ENCODE measurements at places on chromosomes 3 and 15. TPM values are rescaled to one million over a fixed set of nuclear protein-coding genes. Genes with fewer than 3 reads are reported as not detected.

Gene ARPIN
- not detected for total RNA-seq

Gene MKRN3
- total RNA-seq, result 1.0 TPM

Gene ANO10
- 4.9 TPM for total RNA-seq

Gene GNAI2
- 267 TPM for total RNA-seq

- no peaks in the 10 kb centered on the region for H3K27me3 ChIP-seq
- peak; percentile 41 for DNase-seq
- H3K36me3 ChIP-seq, result peaks cover 4% of the 10 kb centered on the region
- peak overlapping the region; percentile 87 for H3K4me3 ChIP-seq
- peak overlapping the region; percentile 95 for H3K27ac ChIP-seq
These were observed 296 bp downstream of the TPRA1 start for GRCh38 chr3:127590282-127590592.

DNA sequence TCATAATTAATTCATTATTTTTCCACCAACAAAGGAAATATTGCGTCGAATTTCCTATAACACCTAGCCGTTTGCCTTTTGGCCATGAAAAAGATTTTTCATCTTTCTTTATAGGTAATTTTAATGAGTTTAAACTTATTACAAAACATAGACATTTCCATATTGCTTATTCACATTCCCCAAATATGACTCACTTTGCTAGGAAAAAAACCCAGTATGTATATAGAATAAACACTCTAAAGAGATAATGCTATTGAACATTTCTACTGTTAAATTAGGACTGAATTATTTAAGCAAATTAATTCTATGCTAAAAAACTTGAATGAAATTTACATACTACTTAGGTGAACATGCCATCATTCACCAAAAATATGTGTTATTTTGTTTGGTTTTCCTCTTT lies 16.2 kb downstream of the ZPLD1 start:
- H3K36me3 ChIP-seq, result no peaks in the 10 kb centered on the region
- H3K4me3 ChIP-seq, result no peak overlapping the region
- peaks cover 1% of the 10 kb centered on the region for H3K27me3 ChIP-seq

GRCh38 chr3:120370463-120370862 lies 21.3 kb upstream of the LRRC58 start:
- DNase-seq, result no peak
- H3K27ac ChIP-seq, result no peak overlapping the region
- peaks cover 50% of the 10 kb centered on the region for H3K27me3 ChIP-seq
- no peak overlapping the region for H3K4me3 ChIP-seq
- H3K4me1 ChIP-seq, result peaks cover 6% of the 10 kb centered on the region
- no peaks in the 10 kb centered on the region for H3K36me3 ChIP-seq

DNA sequence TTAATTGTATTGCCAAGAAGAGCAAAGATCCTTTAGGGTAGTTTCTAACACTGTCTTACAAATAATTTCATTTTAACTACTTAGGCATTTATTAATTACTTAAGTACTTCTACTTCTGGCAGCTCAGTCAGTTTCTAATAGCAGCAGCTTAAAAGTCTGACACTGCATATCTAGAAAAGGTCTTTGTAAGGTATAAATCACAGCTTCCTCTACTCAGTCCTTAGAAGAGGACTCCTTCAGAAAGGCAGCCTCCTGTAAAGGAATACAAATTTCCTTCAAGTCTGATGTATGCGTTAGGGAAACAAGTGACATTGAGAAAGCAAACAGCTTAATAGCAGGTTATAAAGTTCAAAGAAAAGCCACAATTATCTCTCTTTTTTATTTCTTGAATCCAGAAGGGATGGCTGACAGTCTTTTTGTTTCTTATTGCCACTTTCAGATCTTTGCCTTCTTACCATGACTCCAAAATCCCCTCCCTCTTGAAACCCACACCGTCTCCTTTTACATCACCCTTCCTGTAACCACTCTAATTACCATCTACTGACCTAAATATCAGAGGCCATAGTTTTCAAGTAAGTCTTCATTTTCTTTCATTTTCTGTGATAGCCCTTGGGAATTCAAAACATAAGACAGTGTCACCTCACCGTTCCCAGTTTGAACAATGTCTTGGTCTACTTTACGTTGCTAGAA lies 109.5 kb downstream of the CGGBP1 start:
- DNase-seq, result no peak
- no peak overlapping the region for H3K27ac ChIP-seq
- no peak overlapping the region for H3K4me3 ChIP-seq

DNA sequence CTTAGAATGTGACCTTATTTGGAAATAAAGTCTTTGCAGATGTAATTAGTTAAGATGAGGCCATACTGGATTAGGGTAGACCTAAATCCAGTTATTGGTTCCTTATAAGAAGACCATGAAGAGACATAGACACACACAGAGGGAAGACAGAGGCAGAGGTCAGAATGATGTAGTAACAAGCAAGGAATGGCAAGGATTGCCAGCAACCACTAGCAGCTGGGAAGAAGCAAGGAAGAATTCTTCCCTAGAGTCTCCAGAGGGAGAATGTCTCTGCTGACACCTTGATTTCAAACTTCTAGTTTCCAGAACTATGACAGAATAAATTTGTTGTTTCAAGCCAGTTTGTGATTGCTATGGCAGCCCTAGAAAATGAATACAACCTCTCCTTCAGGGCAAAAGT lies 116.7 kb downstream of the WDR76 start:
- H3K27ac ChIP-seq, result no peak overlapping the region
- no peaks in the 10 kb centered on the region for H3K36me3 ChIP-seq
- H3K4me3 ChIP-seq, result no peak overlapping the region
- H3K4me1 ChIP-seq, result peaks cover 6% of the 10 kb centered on the region

DNA sequence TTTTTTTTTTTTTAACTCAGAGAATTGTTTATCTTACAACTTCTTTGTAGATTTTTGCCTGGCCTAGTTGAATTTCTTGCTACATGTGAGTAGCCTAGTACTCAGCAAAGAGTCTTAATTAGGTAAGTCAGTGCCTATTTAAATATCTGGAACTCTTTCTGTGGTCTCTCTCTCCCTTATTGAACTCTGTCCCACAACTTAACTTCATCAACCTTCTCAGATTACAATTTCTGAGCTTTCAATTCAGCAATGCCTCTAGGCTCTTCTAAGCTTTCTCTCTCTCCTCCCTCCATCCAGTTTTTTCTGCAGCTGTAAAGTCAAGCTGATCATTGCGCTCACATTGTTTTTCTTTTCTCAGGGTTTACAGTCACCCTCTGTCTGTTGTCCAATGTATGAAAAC lies 517.6 kb upstream of the ROBO1 start:
- H3K27me3 ChIP-seq, result no peaks in the 10 kb centered on the region
- DNase-seq, result no peak
- H3K36me3 ChIP-seq, result no peaks in the 10 kb centered on the region
- no peaks in the 10 kb centered on the region for H3K4me1 ChIP-seq
- no peak overlapping the region for H3K27ac ChIP-seq
- no peak overlapping the region for H3K4me3 ChIP-seq

- no peak overlapping the region for H3K27ac ChIP-seq
- no peak overlapping the region for H3K4me3 ChIP-seq
- H3K27me3 ChIP-seq, result peaks cover 20% of the 10 kb centered on the region
- H3K36me3 ChIP-seq, result no peaks in the 10 kb centered on the region
These were observed 95.3 kb upstream of the TPRG1 start for GRCh38 chr3:189076449-189076848.
